ENCODE measurements at places on chromosomes 1 and 21. TPM values are rescaled to one million over a fixed set of nuclear protein-coding genes. Genes with fewer than 3 reads are reported as not detected.

Gene KRTAP12-2
- not detected for total RNA-seq

DNA sequence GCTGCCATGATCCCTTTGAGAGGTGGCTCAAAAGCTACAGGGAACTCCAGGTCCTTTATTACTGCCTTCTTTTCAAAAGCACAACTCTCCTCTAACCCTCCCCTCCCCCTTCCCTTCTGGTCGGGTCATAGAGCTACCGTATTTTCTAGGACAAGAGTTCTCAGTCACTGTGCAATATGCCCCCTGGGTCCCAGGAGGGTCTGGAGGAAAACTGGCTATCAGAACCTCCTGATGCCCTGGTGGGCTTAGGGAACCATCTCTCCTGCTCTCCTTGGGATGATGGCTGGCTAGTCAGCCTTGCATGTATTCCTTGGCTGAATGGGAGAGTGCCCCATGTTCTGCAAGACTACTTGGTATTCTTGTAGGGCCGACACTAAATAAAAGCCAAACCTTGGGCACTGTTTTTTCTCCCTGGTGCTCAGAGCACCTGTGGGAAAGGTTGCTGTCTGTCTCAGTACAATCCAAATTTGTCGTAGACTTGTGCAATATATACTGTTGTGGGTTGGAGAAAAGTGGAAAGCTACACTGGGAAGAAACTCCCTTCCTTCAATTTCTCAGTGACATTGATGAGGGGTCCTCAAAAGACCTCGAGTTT, 3.1 kb downstream of the BTG2 start:
- DNase-seq, result no peak

GRCh38 chr1:171606402-171606941, 15.6 kb upstream of the MYOCOS start:
- DNase-seq, result no peak

Gene RSPO1
- total RNA-seq, result not detected

DNA sequence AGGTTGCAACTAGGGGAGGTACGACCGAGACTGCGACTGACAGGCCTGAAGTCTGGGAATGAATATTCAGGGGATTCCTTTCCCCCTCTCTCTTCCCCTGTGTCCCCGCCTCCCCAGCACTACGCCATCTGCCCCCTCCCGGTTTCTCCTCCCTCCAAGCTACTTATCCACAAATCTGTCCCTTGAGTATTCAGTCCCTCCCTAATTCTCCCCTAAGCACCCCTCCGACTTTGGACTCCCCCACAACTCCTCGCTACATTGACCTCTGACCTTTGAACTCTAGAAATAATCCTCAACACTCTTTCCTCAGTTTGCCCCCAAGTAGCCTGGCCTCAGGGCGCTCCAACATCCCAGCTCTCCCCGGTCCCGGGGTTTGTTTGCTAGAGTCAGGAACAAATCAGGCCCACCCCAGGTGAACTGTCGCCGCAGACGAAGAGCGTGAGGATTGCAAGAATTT, 393 bp downstream of the LYSMD1 start:
- peak; percentile 56 for DNase-seq

Gene LCE3D
- not detected for total RNA-seq

Gene RYR2
- 0.26 TPM for total RNA-seq

GRCh38 chr21:40016667-40017066, 149.4 kb downstream of the PCP4 start:
- no peak for DNase-seq

Gene NUDT4B
- total RNA-seq, result 11.9 TPM

Gene SPRR5
- not detected for total RNA-seq

Gene TMEM82
- total RNA-seq, result 0.13 TPM

- DNase-seq, result no peak
Observed at GRCh38 chr1:245999697-246000637, 507.1 kb downstream of the SMYD3 start.

Gene GBP5
- total RNA-seq, result 0.25 TPM

GRCh38 chr1:60171801-60172200, 98.2 kb upstream of the C1orf87 start:
- DNase-seq, result no peak

GRCh38 chr1:201137024-201137392, 10.0 kb upstream of the ASCL5 start:
- DNase-seq, result no peak

DNA sequence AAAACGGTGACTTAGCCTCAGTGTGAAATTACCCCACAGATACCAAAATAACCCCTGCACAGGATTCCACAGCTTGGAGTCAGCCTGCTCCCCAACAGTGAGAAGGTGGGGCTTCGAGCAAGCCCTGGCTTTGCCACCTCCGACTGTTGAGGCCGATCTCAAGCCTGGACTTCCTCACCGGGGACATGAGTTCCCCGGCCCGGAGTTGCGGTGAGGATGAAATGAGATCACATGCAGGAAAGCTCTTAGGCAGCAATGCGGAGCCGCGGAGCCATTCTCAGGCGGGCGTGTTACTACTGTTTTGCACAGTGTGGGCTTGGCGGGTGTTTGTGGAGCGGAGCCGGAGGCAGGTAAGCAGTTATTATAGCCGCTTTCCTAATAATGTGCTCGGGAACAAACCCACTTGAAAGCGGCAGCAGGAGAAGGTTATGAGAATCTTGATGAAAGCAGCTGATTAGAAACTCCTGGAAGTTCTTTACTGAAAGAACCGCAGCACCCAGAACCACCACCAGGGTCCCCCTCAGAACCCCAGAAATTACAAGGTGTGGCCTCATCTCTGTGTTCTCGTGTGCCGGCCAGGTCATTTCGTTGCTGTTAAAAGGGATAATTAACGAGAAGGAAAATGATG, 3.9 kb upstream of the CLSTN1 start:
- no peak for DNase-seq

- DNase-seq, result peak; percentile 46
Observed at GRCh38 chr1:66374561-66375111, 159.3 kb upstream of the SGIP1 start.

- DNase-seq, result no peak
Observed at GRCh38 chr1:25985171-25985570, 12.7 kb downstream of the PAFAH2 start.

Measured in dermis microvascular lymphatic vessel endothelial cell (primary cell).